ENCODE measurements at places on chromosomes 2 and 18.

DNA sequence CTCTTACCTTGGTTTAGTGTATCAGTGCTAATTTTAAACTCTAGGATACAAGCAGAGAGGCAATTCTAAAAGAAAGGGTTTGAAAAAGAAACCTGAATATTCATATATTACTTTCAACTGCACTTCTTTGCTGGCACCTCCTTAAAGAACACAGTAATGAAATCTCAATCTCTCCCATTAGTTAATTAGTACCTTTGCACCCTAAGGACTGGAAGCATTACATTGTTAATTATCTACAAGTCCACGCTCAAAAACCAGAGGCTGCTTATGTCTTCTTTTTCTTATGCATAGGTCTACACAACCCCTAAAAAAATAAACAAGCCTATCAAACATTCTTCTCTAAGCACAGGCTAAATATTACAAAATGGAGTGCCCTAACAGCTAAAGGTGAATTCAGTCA lies 20.2 kb downstream of the EPHA4 start:
- DNase-seq, result no peak

DNA sequence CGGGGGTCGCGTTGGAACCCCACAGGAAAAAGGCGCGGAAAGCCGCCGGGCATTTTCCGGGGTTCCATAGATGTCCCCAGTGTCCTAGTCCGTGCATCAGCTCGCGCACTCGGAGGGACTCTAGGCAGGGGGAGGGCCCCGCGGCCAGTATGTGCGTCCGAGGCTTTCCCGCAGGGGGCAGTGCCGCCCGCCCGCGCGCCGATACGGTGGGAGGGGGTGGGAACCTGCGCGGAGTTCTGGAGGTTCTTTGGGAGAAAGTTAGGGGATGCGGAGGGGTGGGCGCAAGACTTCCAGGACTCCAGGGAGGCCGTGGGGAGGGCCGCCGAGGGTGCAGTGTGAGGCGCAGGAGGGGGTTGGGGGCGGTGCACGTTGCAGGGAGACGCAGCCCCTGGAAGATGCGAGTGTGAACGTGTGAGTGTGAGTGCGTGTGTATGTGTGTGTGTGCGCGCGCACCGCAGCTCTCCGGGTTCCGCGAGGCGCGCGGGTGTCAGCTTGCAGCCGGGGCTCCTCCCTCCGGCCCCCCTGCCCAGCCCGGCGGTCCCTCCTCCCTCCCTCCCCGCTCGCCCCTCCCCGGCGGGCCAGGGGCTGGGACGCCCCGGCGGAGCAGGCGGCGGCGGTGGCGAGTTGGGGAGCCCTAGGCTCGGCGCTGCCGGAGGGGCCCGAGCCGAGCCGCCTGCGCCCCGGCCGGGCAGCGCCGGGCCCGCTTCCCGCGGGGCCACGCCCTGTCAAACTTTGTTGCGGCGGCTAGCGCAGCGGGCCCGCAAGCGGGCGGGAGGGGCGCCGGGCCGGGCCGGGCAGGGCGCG lies at the start of gene TCF7L1:
TSS of gene TCF7L1 (plus strand) at position 559 of the 804 bp plus-strand sequence. CDS start 293 bp downstream, outside the sequence.
- no peak for DNase-seq

DNA sequence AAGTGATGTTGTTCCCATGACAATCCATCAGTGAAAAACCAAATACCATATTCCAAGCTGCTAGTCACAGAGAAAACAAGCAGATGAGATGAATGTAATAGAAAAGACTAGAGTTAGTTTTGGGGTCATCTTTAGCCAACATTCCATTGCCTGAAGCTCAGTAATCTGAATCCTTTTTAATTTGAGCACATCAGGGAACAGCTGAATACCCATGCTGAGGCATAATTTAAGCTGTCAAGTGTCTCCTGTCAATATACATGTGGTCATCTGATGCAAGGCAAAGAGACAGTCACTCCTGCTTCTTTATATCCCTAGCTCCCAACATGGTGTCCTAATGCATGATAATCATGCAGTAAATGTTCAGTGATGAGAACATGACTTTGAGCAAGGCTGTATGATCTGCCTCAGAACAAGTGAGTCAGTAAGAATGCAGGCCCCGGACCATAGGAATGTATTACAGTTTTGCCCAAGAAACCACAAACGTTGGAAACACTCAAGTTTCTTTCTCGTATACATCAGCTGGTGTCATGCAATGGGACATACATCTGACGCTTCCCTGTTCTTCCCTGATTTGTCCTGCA lies 48.0 kb downstream of the CDK15 start:
- DNase-seq, result no peak

DNA sequence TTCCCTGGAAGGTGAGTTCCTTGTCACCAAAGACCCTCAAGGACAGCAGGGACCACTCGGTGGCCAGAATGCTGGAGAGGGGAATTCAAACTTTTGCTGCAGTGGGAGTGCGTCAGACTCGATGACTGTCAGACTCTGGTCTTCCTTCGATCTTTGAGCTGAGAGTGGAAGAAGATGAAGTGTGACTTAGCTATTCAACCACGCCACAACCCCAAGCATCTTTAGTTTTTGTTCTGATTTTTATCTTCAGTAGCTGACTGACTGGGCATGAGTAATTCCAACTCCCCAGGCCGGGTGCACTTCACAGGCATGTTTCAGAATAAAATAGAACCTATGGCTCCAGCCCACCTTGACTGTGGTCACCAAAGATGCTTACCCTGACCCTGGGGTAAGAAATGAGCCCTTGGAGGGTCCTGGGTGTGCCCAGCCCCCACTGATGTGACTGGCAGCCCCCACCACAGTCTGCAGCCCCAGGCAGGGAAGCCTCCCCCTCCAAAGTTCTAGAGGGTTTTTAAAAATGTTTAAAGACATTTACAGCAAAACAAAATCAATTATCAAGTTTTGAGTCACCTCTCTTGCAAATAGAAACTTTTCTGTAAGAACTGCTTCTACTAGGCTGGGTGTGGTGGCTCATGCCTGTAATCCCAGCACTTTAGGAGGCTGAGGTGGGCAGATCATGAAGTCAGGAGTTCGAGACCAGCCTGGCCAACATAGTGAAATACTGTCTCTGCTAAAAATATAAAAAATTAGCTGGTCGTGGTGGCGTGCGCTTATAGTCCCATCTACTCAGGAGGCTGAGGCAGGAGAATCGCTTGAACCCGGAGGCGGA lies 24.9 kb upstream of the YWHAQ start:
- peak; percentile 96 for DNase-seq

GRCh38 chr18:44651478-44651877 lies 29.2 kb upstream of the SETBP1 start:
- DNase-seq, result no peak

- DNase-seq, result no peak
Observed at GRCh38 chr2:128642821-128643220, 324.2 kb upstream of the HS6ST1 start.

- no peak for DNase-seq
Observed at GRCh38 chr18:7532942-7533341, 34.2 kb upstream of the PTPRM start.

DNA sequence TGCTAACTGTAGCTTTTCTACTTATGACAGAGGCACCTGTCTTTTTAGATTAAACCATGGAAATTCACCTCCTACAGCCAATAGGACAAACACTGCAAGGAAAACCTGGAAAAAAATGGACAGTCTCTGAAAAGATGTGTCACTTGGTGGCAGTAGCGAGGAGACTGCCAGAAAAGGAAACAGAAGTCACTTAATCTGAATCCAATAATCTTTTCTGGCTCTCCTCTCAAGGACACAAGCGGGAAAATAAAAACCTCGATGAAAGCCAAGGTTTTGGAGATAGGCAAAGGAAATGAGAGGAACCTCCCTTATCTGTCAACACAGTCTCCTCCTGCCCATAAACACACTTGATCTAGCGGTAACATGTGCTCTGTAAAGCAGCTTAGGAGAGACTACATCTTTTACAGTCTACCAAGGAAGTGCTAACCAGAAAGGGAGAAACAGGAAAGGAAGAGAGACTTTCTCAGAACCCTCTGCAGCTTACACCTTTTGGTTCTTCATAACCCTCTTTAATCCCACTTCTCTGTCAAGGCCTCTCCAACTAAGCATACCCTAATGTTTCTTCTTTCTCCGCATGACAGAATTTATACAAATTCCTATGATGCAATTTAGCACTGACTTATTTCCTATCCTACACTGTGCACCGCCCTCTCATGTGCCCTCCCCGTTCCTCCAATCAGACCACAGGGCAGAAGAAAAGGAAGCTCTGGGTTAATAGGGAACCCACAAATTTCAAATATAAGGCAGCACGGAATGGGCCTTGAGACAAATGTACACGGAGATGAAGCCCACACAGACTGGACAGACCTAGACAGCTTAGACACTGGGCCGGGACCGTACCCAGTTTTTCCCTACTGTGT lies 52.8 kb downstream of the CLASP1 start:
- DNase-seq, result no peak

- DNase-seq, result no peak
Observed at GRCh38 chr2:239004274-239005015, 156.6 kb downstream of the TWIST2 start.

DNA sequence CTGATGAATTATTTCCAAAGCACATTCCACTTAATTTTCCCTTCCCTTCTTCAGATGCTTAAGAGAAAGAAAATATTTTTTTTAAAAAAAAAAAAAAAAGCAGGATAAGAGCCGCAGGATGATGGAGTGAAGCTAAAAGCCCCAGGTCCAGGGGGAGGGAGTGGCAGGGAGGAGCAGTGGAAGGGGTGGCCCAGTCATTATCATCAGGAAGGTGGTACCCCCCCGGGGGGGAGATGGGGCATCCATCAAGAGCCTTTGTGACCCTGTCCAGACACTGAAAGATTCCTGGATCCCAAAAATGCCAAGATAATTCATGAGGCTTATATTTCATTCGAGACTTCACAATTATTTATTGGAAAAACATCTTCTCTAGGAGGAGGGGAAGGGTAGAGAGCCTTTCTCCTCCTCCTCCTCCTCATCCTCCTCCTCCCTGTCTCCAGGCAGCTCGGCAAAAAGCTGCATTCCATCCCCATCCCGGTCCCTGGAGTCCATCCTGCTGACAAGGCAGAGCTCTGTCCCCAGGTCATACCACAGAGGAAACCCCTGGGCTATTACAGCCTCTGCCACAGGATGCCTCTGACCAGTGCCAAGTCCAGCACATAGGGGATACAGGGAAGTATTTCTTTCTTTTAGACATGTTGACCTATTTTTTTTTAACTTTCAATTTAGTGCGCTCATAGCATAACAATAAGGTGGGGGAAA lies 125.3 kb downstream of the TWIST2 start:
- DNase-seq, result no peak

DNA sequence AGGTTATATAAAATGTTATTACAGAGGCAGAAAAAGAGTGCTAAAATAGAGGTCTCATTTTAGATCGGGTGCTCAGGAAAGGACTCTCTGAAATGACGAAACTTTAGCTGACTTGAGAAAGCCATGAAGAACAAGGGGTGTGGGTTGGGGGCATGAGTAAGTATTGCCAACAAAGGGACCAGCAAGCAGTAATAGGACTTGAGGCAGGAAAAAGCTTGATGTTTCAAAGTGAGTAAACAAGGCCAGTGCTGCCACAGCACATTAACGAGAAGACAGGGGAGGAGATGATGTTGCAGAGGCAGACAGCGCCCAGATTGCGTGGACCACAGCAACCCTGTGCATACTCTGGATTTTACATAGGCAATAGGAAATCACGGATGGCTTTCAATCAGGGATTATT lies 318.8 kb downstream of the ZEB2 start:
- no peak for DNase-seq

- DNase-seq, result no peak
Observed at GRCh38 chr2:45941531-45942236, 290.2 kb downstream of the PRKCE start.

GRCh38 chr18:27544206-27544605 lies 359.1 kb upstream of the CHST9 start:
- DNase-seq, result no peak

DNA sequence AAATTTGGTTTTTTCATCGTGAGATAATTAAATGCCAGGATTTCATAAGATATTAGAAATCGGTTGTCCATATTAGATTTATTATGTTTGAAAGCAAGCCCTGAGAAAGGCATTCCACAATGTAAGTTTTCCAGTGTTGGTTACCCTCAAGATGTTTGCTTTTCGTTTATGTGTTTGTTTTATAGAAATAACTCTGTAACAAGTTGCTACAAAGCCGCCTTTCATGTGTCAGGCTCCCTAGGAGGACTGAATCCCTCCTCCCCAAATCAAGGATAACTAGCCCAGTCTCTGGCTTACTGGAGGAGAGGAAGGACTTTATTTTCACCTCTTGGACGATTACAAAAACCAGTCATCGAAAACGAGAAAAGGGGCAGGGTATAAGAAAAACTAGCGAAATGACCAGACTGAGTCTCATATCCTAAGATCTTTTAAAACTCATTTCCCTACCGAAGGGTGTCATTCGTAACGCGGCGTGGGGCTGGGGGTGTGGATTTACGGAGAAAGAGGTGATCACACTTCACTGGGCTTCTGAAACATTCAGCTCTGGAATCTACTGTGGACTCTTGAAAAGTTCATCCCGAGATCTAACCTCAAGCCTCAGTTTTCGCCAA lies 1.0 kb upstream of the PEX13 start:
- peak; percentile 2 for DNase-seq

DNA sequence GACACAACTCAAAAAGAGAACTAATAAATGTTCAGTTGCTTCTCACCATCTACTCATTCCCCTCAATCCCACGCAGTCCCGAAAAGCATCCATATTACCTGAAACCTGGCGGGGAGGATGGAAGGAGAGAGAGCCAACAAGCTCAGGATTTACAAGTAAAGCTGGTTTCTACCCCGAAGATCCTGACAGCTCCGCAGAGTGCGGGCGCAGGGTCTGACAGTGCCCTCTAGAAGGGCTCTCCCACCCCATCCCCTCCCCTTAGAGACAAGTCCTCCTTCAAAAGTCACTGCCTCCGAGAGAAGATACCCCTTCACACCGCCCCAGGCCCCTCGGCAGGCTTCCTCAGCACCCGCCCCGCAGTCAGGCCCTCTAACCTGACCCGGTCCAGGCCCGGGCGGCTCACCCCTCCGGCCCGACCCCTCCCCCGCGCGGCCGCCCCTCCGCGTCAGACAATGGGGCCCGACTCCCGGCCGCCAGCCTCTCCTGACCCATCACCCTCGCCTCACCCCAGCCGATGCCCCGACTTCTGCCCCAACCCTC lies 550 bp downstream of the RAB1A start:
- DNase-seq, result peak; percentile 30

- no peak for DNase-seq
Observed at GRCh38 chr2:96121414-96121813, 5.0 kb upstream of the ADRA2B start.

DNA sequence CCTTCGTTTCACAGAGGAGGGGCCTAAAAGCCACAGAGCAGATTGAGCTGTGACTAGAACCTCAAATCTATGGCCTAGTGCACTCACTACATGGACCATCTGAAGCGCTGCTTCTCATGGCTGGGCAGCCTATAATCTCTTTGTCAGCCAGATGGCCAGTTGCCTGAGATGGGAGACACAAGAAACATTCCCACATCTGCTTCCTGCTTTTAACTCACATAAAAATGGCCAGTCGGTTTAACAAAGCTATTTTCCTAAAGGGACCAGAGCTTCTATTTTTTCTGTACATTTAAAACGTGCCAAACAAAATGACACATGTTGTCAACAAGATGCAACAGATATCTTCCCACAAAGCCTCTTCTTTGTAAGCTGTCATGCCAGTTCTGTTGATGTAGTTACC lies 173.8 kb downstream of the GFPT1 start:
- no peak for DNase-seq

DNA sequence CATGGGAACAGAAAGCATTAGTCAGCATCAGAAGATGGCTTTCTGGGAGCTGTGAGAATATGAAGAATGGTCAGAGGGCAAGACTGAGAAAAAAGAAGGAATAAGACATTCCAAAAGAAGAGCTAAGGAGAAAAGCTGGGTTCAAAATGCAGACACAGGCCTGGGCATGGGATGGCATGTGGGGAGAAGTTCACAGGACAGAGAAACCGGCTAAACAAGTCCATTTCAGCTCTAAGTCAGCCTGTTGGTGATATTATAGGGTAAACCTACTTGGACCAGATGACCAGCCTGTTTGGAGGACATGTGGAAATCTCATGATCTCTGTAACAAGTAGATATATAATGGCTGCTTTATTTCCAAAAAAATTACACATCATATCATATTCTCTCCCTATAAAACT lies 91.7 kb upstream of the MEIS1 start:
- no peak for DNase-seq

Data from T-helper 2 cell (primary cell).